Activated CD8-positive, alpha-beta memory T cell treated with anti-CD3 and anti-CD28 coated beads, Interleukin-2, amount 50 U/mL, for 4 hours (primary cell): ENCODE measurements at places on chromosomes 11 and 22.
A peak's percentile ranks its signal among the peaks of the same experiment; 100 is the strongest.

DNA sequence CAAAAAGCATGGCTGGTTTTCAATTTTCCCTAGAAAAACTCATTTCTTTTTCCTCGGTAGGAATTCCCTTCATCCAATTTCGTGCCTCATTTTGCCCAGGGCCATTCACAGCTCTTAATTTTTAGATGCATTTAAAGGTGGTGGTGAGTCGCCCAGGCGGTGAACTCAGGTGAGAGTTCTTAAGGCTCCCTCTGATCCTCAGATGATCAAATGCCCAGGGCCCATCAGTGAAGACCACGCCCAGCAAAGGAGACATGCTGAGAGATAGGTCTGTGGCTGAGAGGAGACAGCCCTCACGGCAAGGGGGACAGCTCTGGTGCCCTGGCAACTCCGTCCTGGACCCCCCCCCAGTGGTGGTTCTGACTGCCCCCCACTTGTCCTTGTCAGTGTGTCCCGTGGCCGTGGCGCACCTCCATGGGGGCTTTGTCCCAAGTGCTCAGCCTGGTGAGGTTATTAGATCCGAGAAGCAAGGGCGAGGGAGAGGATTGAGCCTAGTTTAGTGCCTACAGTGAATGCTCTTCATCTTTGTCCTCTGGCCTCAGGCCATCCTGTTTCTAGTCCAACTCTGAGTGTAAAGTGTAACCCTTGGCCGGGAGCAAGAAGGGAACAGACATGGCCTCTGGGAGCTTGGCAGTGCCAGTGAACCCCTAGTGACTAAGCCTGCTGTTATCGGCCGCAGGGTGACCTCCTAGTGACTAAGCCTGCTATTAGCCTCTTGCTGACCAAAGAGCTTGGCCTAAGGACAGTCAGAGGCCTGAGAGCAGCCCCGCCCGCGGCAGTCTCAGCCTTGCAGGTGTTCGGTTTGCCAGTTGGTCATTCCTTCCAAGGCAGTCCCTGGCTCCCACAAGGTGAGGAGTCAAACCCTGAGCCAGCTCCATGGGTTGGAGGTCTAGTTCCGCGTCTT, 83.5 kb downstream of the CTTN start:
- DNase-seq, result no peak

DNA sequence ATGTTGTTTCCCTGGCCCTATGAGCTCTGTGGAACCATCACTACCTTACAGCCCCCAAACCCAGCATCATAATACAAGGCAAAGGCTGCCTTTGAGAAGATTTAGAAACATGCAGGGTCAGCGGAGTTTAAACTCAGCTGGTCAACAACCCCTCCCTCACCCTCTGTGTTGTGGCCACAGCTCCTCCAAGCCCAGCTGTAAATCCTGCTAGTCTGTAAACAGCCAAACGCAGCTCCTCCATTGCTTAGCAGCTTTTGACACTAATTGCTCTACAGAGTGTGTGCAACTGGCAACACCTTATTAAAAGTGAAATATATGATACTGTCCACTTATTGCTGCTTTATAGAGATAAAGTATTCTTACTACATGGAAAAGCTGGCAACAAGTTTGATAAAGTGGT, 29.1 kb downstream of the OPCML start:
- no peak for DNase-seq

GRCh38 chr11:1656061-1656441, 26.5 kb downstream of the KRTAP5-5 start:
- no peak for DNase-seq

- DNase-seq, result no peak
Observed at GRCh38 chr11:95219599-95219998, 11.4 kb downstream of the SESN3 start.

DNA sequence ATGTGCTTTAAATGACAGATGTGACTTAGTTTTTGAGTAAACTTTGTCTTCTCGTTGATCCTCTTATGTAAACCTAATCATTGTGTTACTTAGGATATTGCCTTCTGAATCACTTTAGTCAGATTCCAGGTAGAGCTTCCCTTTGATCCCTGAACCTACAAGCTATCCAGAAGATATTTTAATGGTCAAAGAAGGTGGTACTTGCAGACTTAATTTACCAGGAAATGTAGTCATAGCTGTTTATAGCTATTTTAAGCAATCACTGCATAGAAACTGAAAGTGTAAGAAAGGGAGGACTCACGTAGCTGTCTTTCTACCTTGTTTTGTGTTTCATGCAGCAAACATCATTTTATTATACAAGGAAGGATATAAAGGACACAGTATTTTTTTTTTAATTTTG, 189.5 kb downstream of the DDX10 start:
- DNase-seq, result no peak

DNA sequence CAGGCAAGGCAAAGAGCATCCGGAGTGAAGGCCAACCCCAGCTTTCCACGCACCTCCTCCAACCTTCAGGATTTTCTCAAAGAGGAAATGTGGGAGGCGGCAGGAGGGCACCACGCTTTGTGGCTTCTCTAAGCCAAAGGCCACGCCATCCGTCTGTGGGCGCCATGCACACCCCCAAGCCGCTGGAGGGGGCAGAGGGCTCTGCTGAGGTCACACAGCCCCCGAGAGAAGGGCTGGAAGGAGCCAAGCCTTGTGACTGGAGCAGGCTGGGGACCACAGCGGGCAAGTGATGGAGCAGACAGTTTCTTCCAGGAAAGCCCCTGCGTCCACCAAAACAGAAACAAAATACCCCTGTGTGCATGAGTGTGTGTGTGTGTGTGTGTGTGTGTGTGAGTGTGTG, 527.4 kb downstream of the BRD1 start:
- DNase-seq, result no peak

GRCh38 chr11:420054-420910, 5.5 kb upstream of the SIGIRR start:
- DNase-seq, result no peak

- no peak for DNase-seq
Observed at GRCh38 chr11:41403458-41403857, 56.0 kb downstream of the LRRC4C start.

GRCh38 chr11:114098927-114099326, 39.4 kb downstream of the ZBTB16 start:
- DNase-seq, result no peak

DNA sequence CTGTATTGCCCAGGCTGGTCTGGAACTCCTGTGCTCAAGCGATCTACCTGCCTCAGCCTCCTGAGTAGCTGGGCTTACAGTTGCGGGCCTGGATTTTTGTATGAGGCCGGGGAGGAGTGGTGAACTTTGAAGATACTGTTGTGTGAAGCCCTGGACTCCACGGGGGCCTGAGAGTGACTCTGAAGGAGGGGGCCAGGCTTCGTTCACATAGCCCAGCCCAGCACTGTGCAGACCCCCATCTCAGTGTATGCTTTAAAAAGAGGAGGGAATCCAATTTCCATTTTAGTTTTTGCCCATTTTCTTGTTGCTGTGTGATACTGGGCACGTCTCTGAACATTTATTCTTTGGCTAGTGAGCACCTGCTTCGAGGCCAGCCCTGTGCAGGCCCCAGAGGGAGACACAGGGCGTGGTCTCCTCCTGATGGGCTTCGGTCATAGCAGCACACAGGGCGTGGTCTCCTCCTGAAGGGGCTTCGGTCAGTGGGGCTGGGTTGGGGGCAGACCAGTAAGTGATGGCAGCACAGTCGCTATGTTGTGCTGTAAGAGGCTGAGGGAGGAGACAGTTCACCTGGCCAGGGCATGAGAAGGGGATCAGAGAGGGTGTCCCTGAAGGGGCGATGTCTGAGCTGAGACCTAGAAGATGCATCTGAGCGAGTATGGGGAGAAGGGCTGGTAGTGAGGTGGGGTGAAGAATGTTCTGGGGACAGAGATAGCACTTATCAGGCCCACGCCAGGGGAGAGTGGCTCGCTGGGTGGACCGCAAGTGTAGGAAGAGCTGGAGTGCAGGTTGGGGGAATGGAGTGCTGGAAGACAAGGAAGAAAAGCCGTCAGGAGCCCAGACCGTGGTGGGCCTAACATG, 14.0 kb downstream of the SAMM50 start:
- no peak for DNase-seq

DNA sequence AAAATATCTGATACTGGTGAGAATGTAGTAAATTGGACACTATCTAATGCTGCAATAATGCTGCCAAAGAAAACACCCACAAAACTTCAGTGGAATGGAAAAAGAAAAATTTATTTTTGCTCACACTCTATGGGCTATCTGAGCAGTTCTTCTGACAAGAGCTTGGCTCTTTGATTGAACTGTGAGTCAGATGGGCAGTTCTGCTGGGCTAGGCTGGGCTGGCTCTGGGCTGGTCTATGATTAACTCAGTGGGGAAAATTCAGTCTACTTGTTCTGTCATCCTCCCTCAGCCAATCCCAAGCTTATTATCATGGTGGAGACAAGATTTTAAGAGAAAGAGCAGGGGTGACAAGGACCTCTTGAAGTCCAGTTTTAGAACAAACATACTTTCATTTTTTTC, 1404.8 kb downstream of the LRRC4C start:
- no peak for DNase-seq

DNA sequence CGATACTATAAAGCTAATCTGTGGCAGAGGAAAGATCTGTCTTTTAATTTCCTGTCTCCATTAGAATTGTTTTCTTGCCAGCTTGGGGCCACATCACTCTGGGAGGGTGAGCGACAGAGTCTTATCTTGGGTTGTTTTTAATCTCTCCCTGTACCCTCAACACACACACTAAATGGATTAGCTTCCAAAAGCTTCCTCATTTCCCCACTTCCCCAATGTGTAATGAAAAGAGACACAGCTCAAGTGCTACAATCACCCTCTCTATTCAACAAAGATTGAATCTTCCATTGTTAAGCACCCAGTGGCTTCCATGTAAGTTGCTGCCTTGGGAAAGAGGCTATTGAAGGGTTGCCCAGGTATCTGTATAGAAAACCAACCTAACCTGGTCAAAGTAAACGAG, 6.1 kb upstream of the ASCL3 start:
- no peak for DNase-seq

DNA sequence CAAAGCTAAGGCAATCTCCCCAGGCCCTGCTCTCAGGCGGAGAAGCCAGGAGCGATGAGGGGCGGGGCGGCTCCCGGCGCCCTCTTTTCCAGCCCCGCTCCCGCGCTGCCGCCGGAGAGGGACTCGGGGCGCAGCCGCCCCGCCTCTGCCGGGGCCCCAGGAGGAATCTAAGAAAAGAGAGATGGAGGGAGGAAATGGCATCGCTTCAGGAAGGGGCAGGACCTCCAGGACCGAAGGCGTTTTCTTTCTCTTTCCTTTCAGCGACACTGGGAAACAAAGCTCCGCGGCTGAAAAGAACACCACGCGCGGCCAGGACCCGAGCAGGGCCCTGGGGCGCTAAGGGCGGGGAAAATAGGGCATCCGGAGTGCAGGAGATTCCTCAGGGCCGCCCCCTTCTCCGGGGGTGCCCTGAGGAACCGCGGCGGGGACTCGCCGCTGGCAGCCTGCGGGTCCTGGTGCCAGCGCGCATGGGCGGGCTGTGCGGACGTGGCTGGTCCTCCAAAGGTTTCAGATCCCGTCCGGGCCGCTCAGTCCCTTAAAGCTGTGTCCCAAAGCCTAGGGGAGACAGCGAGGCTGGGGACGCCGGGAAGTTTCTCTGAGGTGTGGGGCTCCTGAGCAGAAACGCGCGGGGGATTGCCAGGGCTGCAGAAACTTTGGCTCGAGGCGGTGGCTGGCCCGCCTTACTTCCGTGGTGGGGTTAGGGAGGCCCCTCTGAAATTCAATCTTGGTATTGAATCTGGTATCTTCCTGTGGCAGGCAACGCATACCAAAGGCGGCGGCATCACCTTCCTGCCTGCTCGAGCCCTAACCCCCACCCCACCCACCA, 2.8 kb upstream of the BSX start:
- no peak for DNase-seq

DNA sequence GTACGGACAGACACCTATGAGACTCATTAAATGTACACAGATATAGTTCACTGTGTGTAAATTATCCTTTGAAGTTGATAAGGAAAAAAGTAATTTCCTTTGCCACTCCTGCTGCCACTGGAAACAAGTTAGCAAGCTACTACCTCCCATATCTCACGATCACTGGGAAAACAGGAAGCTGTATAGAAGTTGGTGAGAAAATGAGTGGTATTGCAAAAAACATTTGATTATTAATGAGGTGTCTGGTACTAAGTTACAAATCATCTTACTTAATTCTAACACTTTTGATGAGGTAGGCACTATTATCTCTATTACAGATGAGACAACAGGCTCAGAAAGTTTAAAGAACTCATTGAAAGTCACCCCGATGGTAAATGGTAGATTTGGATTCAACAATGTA, 68.5 kb downstream of the GAB2 start:
- DNase-seq, result no peak

DNA sequence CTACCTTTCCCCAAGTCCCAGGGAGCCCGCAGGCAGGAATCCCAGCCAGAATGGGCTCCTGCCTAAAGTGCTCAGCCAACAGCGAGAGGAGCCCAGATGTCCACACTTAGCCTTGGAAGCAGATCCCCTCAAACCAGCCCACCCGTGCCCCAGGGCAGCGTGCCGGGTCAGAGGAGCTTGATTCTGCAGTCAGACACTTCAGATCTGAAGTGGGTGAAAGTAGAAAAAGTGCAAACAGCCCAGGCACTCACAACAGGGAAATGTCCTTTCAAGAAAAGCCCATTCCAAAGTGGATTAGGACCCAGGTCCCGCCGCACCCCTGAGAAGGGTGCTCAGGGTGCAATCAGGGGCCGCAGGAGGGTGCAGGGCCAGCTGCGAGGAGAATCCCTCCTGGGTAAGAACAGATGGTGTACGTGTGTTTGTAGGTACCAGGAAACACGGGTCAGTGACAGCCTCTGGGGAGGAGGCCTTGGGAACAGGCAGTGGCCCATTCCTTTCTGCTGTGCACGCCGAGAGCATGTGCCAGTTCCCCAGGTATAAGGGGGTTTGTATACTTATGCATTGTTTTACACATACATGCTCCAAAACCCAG, 17.7 kb downstream of the ELFN2 start:
- no peak for DNase-seq

GRCh38 chr11:119476666-119477331, 53.8 kb upstream of the THY1 start:
- no peak for DNase-seq

DNA sequence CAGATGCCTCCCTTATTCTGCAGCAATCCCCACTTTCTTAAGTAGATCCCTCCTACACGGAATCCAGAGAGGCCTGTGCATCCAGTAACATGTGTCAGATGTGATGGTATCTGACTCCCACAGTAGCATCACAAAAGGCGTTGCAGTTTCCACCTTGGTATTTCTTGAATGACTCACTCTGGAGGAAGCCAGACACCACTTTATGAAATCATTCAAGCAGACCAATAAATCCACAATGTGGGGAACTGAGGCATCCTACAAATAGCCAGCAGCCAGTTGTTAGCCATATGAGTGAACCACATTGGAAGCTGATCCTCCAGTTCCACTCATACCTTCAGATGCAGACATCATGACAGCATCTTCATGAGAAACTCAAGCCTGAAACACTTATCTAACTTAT, 798.1 kb downstream of the OPCML start:
- no peak for DNase-seq

DNA sequence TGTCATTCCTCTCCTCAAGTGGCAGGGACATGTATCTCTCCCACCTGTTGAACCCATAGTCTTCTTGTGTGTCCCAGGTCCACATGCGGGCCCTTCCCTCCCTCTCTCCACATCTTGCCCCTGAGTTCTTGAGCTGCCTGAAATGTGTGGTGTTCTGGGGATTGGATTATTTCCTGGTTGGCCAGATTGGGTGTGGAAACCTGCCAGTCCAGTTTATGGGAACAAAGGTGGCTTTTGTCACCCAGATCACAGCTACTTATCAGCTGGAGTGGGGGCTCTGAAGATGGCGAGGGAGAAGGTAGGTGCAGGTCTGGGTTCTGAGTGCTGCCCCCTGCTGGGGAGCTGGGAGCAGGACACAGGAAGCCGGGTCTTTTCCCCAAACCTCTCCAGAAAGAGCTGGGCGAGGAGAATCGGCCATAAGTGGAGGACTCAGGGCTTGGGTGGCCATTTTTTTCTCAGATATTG, 14.2 kb downstream of the DTX4 start:
- DNase-seq, result peak; percentile 63
